ENCODE measurements at places on chromosomes 7 and 10.

DNA sequence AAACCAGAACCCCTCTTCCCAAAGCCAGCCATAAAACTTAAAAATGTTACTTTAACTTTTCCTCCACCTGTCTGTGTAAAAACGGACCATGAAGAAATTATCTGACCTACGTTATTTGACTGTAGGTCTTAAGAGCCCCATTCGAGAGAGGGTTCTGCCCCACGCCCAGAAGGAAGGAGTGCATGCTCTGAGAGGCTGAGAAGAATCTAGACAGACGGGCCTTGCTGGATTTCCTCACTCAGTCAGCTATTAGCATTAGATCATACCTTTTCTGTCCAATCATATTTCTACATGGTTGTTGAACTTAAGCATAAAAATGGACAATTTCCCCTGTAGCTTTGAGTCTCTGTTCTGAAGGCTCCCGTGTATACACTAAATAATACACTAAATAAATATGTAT is 38.1 kb upstream of the WDR11 start:
- no peak for DNase-seq

DNA sequence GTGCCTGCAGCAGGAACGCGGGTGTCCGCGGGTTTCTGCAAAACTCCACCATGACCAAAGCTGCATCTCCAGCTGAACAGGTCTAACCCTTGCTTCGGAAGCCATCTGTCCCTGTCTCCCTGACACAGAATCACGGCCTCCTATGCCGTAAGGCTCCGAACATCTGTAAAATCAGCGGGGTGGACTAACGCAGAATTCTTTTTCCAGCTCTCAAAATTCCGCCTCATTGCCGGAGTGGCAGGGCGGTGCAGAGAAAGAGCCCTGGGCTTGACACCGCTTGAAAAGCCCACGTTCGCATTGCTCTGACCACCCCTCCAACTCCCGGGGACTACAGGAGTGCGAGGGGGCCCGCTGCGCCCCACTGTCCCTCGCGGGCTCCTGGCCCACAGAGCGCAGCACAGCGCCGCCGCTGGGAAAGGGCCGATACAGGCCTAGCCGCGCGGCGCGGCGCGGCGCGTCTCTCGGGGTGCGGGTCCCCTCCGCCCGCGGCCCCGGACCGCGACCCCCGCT is 409 bp downstream of the DNMBP start:
- peak; percentile 46 for DNase-seq

GRCh38 chr7:85454904-85455303 is 268.0 kb upstream of the SEMA3D start:
- no peak for DNase-seq

DNA sequence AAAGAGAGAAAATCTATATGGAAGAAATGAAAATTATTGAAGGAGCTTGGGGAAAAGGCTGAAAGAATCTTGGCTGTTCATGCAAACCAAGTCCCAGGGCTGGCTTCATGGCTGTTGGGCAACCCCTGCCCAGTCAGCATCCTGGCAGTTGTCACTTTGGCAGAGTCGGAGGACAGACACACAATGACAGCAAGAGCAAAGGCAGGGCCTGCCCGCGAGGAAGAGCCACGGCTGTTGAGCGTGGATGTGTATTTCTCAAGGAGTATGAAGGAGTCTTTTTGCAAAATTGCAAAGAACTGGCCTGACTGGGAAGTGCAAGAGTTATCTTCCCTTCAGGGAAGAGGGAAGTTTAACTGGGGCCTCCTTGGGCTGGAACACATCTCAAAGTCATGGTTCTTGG is 11.7 kb downstream of the PTPRE start:
- no peak for DNase-seq

DNA sequence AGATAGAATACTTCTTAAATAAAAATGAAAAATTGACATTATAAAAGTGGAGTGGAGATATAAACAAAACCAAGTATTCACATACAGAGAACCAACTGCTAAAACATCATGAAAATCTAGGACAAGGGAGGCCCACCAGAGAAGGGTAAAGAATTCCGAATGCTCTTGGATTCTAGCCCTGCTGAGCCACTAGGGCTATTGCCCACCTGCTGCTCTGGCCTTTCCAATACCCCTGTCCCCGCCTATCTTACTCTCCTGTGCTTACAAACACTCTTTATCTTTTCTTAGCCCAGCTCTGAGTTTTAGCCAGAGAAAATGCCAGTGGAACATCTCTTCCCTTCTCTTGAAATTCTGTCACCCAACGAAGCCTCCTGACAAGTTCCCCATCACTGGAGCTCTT is 100.3 kb downstream of the MACC1 start:
- DNase-seq: no peak

- no peak for DNase-seq
These were observed 43.8 kb downstream of the DAGLB start for GRCh38 chr7:6403907-6404306.

DNA sequence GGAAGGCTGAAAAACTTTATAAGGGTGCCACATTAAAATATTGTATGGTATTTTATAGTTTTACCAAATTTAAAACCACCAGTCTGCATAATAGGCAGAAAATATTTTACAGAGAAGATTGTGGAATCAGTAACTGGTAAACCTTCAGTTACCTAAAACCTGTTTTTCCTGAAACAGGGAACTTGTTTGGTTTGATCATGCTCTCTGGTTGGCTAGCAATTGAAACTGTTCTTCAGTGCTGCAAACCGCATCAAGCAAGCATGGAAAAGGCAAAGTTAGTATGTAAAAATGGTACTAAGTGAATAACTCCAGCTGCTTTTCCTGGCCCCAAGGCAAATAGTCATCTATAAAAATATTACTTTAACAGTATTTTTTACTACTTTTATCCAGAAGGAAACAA is 316.9 kb upstream of the LRRN3 start:
- DNase-seq: no peak

GRCh38 chr7:12294701-12295100 is 83.6 kb downstream of the TMEM106B start:
- peak; percentile 28 for DNase-seq

DNA sequence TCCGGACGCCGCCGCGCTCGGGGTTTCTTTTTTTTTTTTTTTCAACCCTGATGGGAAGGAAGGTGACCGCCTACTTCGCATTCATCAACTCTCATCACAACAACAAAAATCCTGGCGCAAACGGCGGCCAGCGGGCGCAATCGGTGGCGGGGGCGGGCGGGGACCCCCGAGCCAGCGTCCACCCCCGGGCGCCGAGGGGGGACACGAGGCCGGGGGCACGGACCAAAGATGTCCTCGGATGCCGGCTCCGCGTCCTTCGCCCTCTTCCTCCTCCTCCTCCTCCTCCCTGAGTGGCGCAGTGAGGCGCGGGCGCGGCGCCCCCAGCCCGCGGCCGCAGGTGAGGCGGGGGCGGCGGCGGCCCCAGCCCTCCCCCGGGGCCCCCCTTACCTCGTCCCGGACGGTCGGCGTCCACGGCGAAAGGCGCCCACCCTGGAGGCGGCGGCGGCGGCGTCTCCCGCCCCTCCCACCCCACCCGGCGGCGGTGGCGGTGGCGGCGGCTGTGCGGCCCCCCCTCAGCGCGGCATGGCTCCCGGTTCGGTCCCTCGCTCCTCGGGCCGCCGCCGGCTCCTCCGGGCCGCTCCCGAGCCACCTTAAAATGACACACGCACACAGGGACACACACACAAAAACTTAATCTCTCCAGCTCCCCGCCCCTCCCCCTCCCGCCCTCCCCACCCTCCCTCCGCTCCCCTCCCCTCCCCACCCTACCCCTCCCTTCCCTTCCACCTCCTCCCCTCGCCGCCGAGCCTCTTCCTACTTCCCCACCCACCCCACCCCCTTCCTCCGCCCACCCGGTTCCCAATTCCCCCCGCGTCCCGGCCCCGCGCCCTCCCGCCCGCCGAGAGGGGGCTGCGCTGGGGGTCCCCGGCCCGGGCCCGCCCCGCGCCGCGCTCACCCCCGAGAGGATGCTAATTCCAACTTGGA is at the start of gene CTBP2:
CTBP2 (minus strand) TSS at position 632 of the 924 bp plus-strand sequence.
- no peak for DNase-seq

DNA sequence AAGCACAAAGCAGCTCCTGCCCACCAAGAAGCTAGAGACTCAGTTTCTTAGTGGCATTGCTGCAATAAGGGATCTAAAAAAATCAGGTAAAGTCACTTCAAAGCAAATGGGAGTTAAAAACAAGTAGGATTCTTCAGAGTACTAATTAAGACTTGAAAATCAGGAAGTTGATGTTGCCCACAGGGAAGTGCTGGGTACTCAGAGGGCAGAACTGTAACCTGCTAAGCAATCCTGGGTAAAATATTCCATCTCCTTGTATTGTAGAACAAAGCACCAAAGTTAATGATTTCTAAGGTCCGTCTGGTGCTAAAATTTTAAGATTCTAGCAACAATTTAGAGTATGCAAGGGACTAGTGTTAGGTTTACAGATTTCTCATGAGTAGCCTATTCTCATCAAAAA is 8.3 kb downstream of the PEX1 start:
- DNase-seq: no peak

GRCh38 chr7:20435305-20435704 is 104.6 kb downstream of the ITGB8 start:
- DNase-seq: no peak

GRCh38 chr7:128878226-128879105 is 15.8 kb downstream of the ATP6V1F start:
- DNase-seq: no peak
